ENCODE measurements at places on chromosomes 12 and 14. TPM values are rescaled to one million over a fixed set of nuclear protein-coding genes. Genes with fewer than 3 reads are reported as not detected.

GRCh38 chr12:78568321-78569020 is 296.1 kb upstream of the SYT1 start:
- H3K27ac ChIP-seq = no peak overlapping the region
- no peak for DNase-seq
- H3K4me1 ChIP-seq = no peaks in the 10 kb centered on the region
- no peak overlapping the region for H3K4me3 ChIP-seq
- H3K27me3 ChIP-seq = no peaks in the 10 kb centered on the region

DNA sequence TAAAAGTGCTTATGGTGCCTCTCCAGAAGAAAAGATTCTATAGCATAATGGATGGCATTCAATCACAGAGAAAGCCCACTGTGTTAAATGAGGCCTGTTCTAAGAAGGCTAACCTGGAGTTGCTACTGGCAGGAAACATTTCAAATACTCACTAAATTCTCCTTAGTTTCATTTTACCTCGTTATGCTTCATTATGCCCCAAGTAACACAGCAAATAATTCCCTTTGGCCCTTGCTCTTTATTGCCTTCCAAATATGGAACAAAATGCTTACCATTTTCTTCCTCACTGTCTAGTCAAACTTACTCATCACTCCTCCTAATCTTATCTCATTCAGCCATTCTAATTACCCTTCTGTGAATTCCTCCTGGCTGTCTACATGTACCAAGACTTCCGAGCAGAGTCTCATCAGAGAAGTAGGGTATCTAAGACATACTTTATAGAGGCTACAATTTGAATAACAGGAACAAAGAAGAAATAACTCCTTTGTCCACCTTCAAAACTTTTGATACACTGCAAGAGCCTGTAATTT is 292.1 kb upstream of the CLEC14A start:
- H3K4me1 ChIP-seq = no peaks in the 10 kb centered on the region
- H3K27ac ChIP-seq = no peak overlapping the region
- no peak for DNase-seq
- H3K36me3 ChIP-seq = no peaks in the 10 kb centered on the region
- no peak overlapping the region for H3K4me3 ChIP-seq
- H3K27me3 ChIP-seq = no peaks in the 10 kb centered on the region

DNA sequence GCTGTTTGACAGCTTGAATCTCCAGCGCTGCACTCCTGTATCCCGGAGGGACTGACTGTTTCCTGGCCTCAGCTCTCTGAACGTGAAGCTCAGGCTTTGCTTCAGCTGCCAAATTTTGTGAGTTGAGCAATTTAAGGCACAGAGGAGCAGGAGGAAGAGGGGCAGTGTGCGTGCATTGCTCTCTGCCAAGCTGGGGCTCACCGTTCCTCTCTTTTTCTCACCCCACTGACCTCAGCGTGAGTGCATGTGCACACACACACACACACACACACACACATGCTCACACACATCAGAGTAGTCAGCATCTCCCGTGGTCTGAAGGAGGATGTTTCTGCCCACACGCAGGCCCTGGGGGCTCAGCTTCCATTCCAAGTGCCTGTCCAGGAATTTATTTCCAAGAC is 27.8 kb upstream of the BDKRB2 start:
- no peaks in the 10 kb centered on the region for H3K36me3 ChIP-seq
- DNase-seq = no peak
- H3K27me3 ChIP-seq = no peaks in the 10 kb centered on the region
- H3K27ac ChIP-seq = no peak overlapping the region
- H3K4me1 ChIP-seq = no peaks in the 10 kb centered on the region

DNA sequence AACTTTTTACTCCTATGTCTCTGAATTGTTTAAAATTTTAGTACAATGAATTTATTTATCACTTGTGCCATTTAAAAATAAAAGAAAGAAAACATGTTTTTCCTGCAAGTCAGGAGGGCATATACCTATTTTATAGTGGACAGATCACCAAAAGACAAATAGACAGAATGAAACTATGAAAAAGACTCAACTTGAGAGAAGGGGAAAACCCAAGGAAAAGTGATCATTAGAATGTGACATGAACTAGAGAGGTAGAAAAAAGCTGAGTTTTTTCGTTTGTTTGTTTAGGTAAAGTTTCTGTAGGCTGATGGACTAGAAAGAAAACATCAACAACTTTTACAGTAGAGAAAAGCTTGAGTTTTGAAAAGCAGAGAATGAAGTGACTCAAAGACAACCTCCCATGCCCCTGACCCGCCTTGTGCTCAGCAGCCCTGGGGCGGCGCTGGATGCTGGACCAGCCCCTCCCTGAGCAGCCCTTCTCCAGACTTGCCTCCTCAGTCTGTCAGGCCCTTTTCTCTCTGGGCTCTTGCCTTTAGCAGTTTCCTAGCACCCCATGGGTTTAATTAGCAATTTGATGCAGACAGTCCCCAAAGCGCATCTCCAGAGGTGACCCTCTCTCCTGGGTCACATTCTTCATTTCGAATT is 95.1 kb upstream of the ARID2 start:
- H3K4me1 ChIP-seq = no peaks in the 10 kb centered on the region
- no peaks in the 10 kb centered on the region for H3K36me3 ChIP-seq
- no peak overlapping the region for H3K27ac ChIP-seq
- H3K4me3 ChIP-seq = no peak overlapping the region
- DNase-seq = no peak
- H3K27me3 ChIP-seq = no peaks in the 10 kb centered on the region

GRCh38 chr12:113724794-113725556 is 241.2 kb downstream of the RBM19 start:
- H3K27ac ChIP-seq = no peak overlapping the region
- H3K36me3 ChIP-seq = no peaks in the 10 kb centered on the region
- H3K4me3 ChIP-seq = no peak overlapping the region

GRCh38 chr12:116804051-116804450 is 65.9 kb downstream of the RNFT2 start:
- no peaks in the 10 kb centered on the region for H3K4me1 ChIP-seq
- DNase-seq = no peak
- no peaks in the 10 kb centered on the region for H3K27me3 ChIP-seq
- H3K4me3 ChIP-seq = no peak overlapping the region
- no peaks in the 10 kb centered on the region for H3K36me3 ChIP-seq

The HHIPL1 gene
- not detected for polyA plus RNA-seq

The ACSS3 gene
- not detected for polyA plus RNA-seq

The FOXN3 gene
- polyA plus RNA-seq = 92.6 TPM

All from CD4-positive, alpha-beta memory T cell (primary cell).